Activated CD4-positive, alpha-beta T cell treated with anti-CD3 and anti-CD28 coated beads for 48 hours (primary cell): ENCODE measurements at places on chromosomes 4 and X.
A peak's percentile ranks its signal among the peaks of the same experiment; 100 is the strongest.

DNA sequence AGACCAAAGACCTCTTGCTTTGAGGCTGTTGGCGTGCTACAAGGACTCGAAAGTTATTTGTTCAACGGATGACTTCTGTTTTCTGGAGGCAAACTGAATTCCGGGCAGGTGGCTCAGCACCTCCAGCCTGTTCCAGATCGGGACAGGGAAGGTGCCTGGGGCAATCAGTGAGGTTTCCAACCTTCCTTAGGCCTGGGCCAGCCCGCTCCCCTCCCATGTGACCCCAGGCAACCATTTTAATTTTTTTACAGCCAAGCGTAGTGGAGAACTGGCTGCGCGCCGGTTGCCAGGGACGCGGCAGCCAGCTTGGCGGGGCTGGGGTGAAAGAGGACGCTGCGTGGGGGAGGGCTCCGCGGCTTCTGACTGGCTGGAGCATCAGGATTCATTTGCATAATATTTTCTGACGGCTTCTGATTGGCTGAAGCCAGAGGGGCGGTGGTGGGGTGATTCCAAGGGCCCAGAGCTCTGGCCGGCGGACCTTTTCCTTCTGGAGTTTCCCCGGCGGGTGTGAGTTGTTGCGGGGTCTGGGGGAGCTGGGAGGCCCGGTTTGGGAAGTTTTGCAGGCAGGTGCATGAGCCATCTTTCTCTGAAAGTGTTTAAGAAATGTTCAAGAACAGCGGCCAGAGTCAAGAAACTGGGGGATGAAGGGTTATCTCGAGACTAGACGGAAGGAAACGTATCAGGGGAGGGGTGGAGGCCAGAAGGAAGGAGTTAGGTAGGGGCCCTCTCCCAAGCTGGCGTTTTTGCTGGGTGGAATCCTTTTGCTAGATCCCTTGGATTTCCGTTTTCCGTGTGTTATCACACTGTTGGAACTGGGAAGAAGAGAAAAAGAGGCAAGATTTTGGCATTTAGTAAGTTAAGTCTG, at the start of gene MID1IP1:
TSS of gene MID1IP1 (plus strand) at position 479 of the 865 bp plus-strand sequence. CDS start 3,488 bp downstream, outside the sequence.
- DNase-seq, result peak; percentile 86

GRCh38 chrX:40511258-40511657, 69.5 kb upstream of the ATP6AP2 start:
- no peak for DNase-seq

DNA sequence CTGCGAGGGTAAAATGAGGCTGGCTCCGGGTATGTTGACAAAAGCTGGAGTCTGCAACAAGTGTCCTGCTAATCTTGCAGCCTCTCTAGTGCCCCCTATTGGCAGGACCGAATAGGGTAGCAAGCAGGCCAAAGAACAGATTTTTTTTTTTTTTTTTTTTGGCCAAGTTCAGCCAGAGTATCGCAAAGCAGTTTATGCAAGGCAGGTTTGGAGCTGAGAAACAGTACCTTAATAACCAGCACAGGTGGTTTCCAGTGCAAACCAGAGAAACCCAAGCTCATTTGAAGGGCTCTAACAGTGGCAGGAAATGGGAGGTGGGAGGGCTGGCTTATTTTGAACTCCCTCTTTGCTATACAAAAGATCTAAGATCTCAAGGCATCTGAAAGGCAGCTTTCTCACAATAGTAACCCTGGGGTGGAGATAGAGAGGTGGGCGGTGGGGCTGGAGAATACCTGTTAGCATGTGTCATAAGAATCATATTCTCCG, 38.2 kb upstream of the OCIAD2 start:
- peak; percentile 76 for DNase-seq

DNA sequence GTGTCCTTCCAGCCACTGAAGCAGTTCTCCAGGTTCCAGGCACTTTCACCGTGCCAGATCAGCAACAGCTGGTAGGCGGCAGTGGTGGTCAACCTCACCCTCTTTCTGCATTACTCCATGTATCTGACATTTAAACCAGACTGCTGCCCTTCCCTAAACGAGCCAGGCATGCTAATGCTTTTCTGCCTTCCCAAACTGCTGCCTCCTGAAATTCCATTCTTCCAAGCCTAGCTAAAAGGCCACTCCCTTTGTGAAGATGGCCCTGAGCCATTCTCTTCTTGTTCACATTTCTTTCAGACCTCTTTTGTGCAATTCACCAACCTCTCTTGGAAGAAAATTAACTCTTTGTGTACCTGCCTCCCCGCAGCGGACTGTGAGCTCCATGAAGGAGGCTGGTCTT, 73.7 kb downstream of the CHST7 start:
- DNase-seq, result no peak

- DNase-seq, result no peak
These were observed 579.2 kb downstream of the BCOR start for GRCh38 chrX:39518476-39519029.

DNA sequence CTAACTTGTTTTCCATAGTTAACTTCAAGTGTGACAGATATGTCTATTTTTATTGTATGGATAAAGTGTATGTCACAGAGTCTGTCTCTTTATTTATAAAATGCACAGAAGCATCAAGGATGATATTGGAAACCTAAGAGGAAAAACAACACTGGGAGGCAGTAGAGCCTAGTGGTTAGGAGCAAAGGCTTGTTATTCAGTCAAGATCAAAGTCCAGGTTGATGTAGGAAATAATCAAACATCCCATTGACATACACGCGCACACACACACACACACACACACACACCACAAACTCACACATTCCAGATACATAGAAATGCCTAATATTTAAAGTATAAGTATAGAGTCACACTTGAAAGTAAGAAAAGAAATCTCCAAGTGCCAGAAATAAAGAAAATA, 206.8 kb downstream of the CHRDL1 start:
- no peak for DNase-seq

DNA sequence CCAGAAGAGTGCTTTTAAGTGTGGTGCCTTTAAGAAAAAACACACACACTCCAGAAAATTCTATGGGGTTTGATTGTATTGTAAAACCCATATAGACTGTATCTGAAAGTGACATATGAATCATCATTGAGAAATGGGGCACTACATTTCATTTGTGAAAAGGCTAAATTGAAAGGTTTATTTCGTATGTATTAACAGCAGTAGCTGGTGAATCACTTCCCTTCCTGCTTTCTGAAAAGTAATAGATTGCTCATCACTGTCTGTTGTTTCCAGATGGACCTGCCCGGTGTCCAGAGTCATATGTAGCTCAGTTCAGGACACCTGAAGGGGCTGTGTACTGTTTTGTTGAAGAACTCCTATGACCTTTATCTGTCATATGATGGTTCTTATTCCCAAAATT, 28.1 kb upstream of the HPRT1 start:
- peak; percentile 4 for DNase-seq

- DNase-seq, result no peak
These were observed 141.4 kb downstream of the AMELX start for GRCh38 chrX:11434607-11435006.

GRCh38 chr4:2354760-2355159, 63.7 kb downstream of the ZFYVE28 start:
- DNase-seq, result no peak

GRCh38 chrX:103846386-103846785, 14.3 kb upstream of the RAB9B start:
- DNase-seq, result no peak

DNA sequence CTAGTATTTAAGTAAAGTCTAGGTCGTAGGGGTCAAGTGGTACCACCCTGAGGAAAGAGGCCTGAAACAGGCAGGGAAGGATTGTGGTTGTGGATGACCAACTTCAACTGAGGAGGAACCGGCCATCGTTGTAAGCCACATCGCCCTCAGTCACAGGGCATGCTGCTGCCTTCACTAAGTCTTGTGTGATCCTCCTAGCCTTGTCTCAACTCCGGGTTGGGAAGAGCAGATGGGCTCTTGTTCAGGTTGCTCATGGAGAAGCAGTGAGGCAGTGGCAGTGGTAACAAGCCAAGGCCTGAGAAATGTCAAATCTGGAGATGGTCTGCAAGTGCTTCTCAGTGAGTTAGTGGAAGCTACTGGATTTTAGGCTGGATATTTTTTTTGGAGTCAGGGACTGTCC, 22.8 kb upstream of the NKX3-2 start:
- no peak for DNase-seq

- DNase-seq, result peak; percentile 64
These were observed 63.7 kb upstream of the CD99 start for GRCh38 chrX:2627272-2627867.

GRCh38 chr4:33998291-33998690, 2246.0 kb downstream of the ARAP2 start:
- no peak for DNase-seq

- no peak for DNase-seq
These were observed 5.9 kb upstream of the SASH3 start for GRCh38 chrX:129773649-129774458.

GRCh38 chr4:188714907-188715306, 575.7 kb downstream of the TRIML1 start:
- no peak for DNase-seq

GRCh38 chrX:153641627-153642026, 5.4 kb upstream of the DUSP9 start:
- DNase-seq, result no peak

DNA sequence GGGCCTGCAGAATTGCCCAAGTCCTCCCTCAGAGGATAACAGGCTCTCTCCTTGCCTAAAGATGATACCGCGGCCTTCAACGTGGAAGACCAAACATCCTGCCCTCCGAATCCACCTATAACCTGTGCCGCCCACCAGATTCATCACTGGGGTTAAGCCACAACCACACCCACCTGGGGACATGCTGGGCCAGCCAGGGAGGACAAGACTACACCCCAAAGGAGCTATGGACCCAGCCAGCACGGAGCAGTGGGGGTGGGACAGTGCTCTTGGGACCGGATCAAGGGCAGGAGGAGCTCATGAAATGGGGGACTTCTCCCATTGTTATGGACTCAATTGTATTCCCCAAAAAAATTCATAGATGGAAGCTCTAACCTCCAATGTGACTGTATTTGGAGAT, 6.8 kb upstream of the MAN2B2 start:
- no peak for DNase-seq

DNA sequence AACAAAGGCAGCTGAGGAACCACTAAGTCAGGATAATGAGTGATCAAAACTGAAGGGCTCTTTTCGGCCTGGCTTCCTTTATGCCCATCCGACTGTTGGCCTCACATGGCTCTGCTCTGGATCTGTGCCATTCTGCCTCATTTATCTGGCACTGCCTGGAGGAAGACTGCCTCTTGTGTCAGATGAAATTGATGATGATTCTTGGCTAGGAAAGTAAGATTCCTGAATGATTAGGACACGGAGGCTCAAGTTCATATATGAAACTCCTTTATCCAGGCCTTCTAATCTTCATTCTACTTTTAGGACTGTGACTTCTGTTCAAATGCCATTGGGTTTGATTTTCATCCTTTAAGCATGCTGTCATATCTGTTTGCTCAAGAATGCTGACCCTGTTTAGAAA, 475.4 kb upstream of the RPS6KA3 start:
- no peak for DNase-seq

DNA sequence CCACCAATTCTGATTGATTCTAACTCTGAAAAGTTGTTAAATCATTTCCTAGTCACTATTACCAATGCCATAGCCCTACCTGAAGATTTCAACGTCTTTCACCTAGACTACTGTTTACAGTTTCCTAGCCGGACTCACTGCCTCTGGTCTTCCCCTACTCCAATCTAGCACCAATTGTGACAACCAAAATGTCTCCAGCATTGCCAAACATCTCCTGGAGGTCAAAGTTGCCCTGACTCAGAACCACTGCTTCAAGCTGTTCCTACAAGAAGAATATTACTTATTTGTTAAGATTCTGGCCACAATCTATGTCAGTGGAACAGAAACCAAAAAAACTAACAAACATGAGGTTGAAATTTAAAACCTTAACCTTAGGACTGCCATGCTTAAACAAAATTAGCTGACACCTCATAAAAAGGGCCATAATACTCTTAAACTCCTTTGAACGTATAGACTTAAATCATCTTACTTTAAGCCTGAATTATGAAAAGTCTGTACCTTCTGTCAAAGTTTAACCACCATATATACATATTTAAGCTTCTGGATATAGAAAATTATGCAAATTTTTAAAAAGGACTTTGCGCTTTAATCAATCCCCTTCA, 2.1 kb downstream of the PDS5A start:
- no peak for DNase-seq

GRCh38 chr4:133714211-133714610, 487.4 kb downstream of the PABPC4L start:
- DNase-seq, result no peak

GRCh38 chrX:101550362-101550750, at the start of gene ARMCX1:
TSS of gene ARMCX1 (plus strand) at chrX:101550547. CDS start at chrX:101552931, 2,384 bp downstream.
- DNase-seq, result peak; percentile 46

- DNase-seq, result peak; percentile 62
These were observed 662 bp downstream of the SLAIN2 start for GRCh38 chr4:48341776-48342605.

DNA sequence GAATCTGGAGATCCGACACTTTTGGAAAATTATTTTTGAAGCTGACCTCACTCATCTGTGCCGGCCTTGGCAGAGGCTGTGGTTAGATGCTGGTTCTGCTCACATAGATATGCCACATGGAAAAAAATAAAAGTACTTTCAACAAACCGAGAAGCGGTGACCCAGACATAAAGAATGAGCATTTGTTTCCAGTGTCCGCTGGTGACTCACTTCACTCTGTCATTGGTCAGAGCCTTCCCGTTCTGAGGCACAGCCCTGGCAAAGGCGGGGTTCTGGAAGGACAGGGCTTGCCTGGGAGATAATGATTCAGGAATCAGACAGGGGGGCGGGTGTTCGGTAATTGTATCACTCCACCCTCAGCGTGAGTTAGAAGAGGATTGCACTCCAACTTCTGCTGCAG, 172.4 kb upstream of the MXRA5 start:
- DNase-seq, result no peak

GRCh38 chr4:79528241-79528706, 120.2 kb upstream of the GK2 start:
- peak; percentile 8 for DNase-seq

DNA sequence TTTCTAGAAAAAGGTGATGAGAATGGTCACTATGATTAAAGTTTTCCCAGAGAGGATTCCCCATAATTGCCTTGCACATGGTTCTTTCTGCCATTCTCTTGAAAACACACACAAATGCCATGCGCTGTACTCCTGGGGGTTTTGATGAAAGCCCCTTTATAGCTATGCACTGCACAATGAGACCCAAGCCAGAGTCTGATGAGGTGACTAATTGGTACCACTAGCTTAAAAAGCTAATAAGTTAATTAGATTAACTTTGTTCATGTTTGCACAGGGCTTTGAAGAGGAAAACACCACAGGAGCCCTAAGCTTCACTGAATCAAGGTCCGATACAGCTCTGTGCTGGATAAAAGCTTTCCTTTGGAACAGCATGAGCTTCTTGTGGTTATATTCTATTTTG, 132.2 kb downstream of the NKX6-1 start:
- DNase-seq, result no peak

- peak; percentile 12 for DNase-seq
These were observed 2.0 kb downstream of the PRKX start for GRCh38 chrX:3711331-3711917.

DNA sequence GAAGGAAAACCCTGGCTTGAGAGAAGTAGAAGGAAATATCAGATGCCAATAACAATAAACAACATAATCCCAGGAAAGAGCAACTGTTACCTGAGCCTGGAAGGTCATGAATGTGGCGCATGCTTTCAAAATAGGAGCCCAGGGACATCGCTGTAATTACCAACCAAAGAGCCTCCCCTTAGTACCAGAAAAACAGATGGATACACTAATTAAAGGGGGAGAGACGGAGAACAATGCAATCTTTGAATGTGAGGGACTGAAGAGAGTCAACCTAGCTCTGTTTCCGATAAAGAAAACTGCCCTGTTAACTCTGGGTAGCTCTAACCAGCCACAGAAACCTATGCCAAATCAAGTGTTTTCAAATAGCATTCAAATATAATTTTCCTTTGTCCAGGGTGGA, 161.4 kb downstream of the ENOX2 start:
- no peak for DNase-seq
